NB4 (cell line): ENCODE measurements at places on chromosomes 16 and 17.

DNA sequence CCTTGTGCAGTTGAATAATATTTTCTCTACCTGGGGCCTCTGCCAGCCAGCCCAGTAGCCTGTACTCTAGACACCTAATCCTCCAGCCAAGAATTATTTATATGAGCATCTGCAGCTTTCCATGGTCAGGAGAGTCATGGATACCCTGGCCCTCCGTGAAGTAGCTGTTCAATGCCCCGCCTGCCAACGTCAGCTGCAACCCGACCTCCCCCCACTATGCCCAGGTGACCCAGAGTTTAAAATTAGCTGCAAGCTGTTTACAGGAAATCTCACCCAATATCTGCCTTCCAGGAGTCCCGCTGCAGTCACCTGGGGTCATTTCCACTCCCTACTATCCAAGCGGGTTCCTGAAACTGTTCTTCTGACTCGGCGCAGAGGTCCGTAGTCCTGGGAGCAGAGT, 12.3 kb downstream of the SDR42E2 start:
- no peak for DNase-seq

DNA sequence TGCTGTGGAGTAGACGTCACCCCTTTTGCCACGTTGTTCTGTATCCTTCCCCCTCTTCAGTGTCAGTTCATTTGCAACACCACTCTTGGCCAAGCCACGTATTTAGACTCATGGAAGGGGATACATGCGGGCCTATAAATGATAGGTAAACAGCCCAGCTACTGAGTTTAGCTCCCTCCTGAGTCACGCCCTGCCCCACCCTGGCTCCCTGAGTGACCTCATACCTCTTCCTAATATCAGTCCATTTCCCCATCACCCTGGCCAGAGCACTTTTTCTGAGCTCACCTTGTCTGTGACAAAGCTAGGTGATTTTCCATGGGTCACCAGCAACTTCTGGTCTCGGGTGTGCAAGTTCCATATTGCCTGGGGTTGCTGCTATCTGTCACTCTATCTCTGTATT, 147.2 kb upstream of the MAF start:
- DNase-seq, result no peak

GRCh38 chr17:68849673-68850610, 105.2 kb downstream of the ABCA8 start:
- DNase-seq, result no peak

DNA sequence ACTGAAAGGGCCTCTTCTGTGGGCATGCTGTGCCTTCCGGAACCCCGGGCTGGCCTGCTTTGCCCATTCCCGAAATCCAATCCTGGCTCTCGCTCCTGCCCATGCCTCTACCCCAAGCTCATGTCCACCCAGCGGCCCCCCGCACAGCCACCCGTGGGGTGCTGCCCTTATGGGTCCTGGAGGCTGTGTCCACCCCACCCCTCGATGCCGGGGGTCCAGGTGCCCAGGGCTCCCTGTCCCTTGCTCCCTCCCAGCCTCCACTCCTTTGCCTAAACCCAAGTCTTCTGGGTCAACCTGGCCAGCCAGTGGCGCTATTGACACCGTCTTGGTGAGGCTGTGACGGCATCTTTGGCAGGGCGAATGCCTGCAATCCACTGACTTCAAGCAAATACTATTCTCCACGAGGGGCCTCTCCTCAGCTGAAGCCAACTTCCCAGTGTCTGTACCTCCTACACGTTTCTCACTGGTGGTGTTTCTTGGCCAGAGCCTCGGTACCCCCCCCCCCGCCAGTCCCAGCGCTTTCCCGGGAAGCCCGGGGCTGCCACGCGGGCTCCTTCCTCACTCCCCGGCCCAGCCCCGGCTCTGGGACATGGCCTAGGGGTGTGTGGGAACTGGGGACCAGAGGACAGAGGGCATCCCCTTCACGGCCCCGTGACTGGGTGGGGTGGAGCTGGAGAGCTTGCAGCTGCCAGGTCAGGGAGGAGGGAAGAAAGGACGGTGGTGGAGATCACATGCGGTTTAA, 12.2 kb upstream of the DUS1L start:
- DNase-seq, result no peak

GRCh38 chr17:82736511-82737185, 1.2 kb downstream of the FN3K start:
- no peak for DNase-seq
